ENCODE measurements at places on chromosomes 3 and 15. TPM values are rescaled to one million over a fixed set of nuclear protein-coding genes. Genes with fewer than 3 reads are reported as not detected.

MUSTN1 gene
- not detected for total RNA-seq

DNA sequence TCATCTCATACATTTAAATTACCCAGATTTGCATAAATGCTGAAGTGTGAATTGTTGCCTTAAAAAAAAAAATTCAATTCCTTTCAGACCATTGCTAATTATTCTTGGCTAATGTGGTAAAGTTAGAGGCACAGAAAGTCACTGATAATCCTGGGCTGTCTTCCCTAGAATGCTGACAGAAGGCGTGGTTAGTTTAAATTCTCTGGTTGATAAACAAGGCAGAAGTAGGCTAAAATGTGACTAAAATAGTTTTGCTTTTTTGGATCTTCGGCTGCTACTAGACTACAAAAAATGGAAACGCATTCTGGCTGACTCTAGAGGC, 193.7 kb downstream of the OTOL1 start:
- no peak for DNase-seq

NDN gene
- 76.4 TPM for total RNA-seq

CACNA2D2 gene
- 2.2 TPM for total RNA-seq

DNA sequence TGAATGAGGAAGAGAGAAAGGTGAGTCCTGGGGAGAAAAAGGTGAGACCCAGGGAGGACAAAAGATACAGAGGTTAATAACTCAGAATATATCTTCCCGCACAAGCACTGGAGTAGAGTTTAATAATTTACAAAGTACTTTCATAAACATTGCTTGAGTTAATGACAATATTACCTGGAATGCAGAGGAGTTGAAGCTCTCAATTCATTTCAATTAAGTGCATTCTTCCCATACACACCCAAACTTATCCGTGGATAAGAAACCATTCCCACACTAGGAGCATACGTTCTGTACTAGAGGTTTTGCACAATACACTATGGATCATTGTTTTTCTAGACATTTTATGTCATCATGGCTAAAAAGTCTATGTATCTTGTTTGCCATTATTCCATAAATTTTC, 23.3 kb upstream of the KNG1 start:
- DNase-seq, result no peak

DNA sequence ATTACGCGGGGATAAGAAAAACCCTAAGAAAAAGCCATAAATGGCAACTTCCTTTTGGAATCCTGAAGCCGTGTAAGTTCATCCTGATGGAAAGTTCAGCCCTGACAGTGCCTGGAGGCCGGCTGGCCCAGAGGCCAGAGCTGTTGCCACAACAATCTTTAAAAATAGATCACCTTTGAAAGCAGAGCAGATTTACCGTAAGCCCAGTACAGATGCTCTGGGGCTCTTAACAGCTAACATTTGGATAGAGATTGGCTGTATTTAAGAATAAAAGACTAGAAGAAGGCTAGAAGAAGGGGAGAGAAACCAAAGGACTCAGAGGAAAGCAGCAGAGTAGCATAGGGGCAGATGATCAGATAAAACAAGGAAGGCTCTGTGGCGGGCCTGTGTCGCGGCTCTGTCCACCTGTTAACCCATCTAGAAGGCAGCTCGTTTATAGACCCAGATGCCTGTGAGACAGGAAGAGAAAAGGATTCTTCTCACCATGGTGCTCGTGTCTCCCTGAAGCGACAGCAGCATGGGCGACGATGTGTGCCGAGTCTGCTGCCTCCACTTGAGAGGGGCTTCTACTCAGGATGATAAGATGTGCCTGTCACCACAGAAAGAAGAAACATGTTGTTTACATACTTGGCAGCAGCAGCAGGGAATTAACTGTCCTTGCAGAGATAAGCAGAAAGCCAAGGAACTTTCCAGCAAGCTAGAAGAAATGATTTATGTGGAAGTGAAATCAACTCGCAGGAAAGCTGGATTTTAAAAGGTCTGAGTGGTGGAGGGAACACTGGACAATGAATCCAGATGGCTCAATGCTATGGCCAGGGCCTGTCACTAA, 69.9 kb downstream of the SYNM start:
- no peak for DNase-seq

- DNase-seq, result peak; percentile 58
Observed at GRCh38 chr15:94119923-94120775, 111.2 kb upstream of the MCTP2 start.

- no peak for DNase-seq
Observed at GRCh38 chr3:66638717-66639116, 137.9 kb upstream of the LRIG1 start.

DNA sequence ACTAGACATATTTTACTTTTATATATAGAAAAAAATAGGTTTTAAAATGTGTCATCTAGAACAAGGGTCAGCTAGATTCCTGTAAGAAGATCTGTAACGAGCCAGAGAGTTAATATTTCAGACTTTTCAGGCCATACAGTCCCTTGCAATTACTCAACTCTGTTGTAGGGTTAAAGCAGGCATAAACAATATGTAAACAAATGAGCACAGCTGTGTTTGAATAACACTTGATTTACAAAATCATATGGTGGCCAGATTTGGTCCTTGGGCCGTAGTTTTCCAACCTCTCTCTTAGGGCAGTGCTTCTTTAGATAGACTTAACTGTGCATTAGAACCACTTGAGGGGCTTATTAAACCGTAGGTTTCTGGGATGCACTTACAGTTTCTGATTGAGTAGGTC, 19.6 kb downstream of the LRRC57 start:
- no peak for DNase-seq

EPHB1 gene
- total RNA-seq, result 20.1 TPM

GRCh38 chr3:63936925-63937324, 24.7 kb upstream of the SCAANT1 start:
- DNase-seq, result no peak

DNA sequence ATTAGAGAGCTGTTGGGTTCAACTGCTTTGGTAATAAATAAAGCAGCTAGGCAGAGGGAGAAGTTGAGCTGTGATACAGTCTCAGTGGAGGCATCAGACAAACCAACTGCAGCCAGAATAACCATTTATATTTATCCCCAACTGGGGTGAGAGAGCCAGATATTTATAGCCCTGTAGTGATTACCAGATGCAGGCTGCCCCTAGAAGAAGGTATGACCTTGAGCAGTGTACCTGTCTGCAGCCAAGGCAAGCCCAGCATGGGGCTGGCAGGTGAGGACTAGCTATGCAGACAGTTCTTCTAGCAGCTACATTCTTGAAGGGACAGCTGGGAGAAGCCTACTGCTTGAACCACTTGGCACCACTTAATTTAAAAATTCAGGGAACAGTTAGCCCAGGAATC, 144.4 kb upstream of the EPHA3 start:
- no peak for DNase-seq

ACSBG1 gene
- 5.0 TPM for total RNA-seq

LYZL4 gene
- not detected for total RNA-seq

SLC51A gene
- not detected for total RNA-seq

GRCh38 chr15:85558848-85559247, 178.4 kb downstream of the AKAP13 start:
- no peak for DNase-seq

ZNF860 gene
- total RNA-seq, result 2.8 TPM

ZNF501 gene
- 26.8 TPM for total RNA-seq

DNA sequence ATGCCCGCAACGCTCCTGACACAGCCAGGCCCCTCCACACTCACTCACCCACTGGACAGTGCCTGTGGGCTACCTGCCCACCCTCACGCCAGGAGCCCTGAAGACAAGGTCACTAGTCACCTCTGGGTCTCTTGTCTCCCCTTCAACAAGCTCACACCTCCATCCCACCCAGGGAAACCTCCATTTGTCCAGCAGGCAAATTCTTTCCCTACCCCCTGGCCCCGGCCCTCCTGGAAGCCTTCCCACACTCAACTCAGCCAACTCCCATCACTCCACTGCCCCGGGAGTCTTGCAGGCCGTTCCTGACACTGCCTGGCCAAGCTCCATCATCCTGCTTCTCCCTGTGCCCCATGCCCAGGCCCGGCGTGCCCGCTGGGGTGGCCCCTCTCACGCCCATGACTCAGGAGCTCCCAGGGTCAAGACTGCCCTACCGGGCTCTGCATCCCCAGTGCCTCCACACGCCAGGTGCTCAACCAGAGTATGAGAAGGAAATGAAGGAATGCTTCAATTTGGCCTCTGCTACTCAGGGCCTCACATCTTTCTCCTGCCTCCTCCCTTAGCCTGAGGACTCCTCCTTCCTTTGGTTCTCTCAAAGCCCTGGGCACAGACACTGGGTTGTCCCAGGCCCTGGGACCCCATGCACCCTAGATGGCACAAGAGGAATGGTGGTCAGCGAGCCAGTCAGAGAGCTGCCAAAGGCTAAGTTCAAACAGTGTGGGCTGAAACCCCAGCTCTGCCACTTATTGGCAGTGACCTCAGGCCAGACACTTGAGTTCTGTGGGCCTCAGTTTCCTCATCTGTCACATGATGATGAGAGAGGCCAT, 88.6 kb downstream of the SEC22A start:
- no peak for DNase-seq

HDDC3 gene
- 11.7 TPM for total RNA-seq

FGD5 gene
- 2.7 TPM for total RNA-seq

MESP2 gene
- total RNA-seq, result not detected

DNA sequence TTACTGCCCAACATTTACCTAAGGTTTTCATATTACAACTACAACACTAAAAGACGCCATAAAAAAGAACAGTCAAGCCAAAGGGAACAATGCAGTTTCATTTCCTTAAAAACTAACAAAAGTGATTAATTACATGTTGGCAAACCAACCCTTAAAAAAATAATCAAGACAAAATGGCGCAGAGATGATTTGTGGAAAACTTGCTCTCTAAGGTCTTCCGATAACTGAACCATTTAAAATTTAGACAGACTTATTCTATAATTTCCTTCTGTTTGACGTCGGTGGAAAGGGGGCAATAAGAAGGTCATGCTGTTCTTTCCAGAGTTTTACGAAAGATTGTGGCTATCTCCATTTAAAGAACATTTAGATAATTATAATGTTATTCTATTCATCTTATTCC, 87.6 kb downstream of the RYK start:
- DNase-seq, result no peak

- no peak for DNase-seq
Observed at GRCh38 chr3:42876940-42877720, 1.5 kb upstream of the CYP8B1 start.

BRPF1 gene
- total RNA-seq, result 16.8 TPM

GRCh38 chr15:98917417-98917816, 90.2 kb downstream of the PGPEP1L start:
- no peak for DNase-seq

GRCh38 chr15:95832668-95833067, 497.8 kb upstream of the NR2F2 start:
- no peak for DNase-seq

- DNase-seq, result no peak
Observed at GRCh38 chr3:133181392-133182150, 143.4 kb downstream of the TMEM108 start.

DNA sequence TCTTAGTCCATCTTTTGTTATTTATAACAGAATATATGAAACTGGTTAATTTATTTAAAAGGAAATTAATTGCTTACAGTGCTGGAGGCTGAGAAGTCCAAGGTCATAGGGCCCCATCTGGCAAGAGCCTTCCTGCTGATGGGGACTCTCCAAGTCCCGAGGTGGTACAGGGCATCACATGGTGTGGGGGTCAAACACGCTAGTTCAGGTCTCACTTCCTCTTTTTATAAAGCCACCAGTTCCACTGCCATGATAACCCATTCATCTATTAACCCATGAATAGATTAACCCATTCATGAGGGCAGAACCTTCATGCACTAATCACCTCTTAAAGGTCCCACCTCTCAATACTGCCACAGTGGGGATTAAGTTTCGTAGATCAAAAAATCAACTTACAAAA, 659.3 kb downstream of the NAALADL2 start:
- DNase-seq, result no peak

GRCh38 chr3:10223676-10224639, 24.3 kb upstream of the TATDN2 start:
- no peak for DNase-seq

GRCh38 chr3:118977118-118977517, 57.5 kb downstream of the IGSF11 start:
- DNase-seq, result no peak

GRCh38 chr15:91224755-91225380, 124.8 kb downstream of the SV2B start:
- DNase-seq, result no peak

MOBP gene
- total RNA-seq, result 0.94 TPM

CACNA1D gene
- total RNA-seq, result 14.0 TPM

DNA sequence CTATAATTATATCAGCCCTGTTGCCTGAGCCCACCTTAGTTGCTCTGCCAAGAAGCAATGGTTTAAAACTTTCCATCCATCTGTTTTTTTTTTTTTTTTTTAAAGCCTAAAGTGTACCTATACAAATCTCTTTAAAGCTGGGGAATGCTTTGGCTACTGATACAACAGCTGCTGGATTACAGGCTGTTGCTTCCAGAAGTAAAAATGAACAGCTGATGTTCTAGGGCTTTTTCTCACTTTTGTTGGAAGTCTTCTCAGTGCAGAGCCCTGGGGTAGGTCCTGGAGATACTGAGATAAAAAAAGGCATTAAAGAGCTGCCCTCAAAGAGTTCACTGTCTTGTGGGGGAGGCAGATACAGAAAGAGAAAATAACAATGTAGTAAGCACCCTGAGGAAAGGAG, 218.1 kb downstream of the NLGN1 start:
- DNase-seq, result no peak

- DNase-seq, result no peak
Observed at GRCh38 chr3:23775254-23775909, 30.4 kb upstream of the UBE2E1 start.

- no peak for DNase-seq
Observed at GRCh38 chr15:74951006-74951405, 5.6 kb downstream of the RPP25 start.

DNA sequence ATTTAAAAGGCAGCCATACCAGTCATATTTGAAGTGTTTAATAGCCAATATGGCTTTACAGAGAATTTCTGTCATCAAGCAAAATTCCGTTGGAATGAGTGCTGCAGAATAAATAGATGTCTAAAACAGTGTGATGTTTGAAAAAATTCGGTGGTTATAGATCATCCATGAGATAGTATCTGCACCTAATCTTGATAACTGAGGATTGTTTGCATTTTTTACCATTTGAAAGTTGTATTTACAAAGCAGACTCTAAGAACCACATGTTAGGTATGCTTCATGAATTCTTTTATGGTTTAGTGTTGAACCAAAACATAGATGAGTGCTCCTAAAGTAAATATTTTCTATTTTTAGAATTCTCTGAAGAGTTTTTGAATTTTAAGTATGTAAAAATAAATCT, 476.1 kb downstream of the NAALADL2 start:
- no peak for DNase-seq

GORASP1 gene
- total RNA-seq, result 28.7 TPM

GOLGA8N gene
- 1.4 TPM for total RNA-seq

- DNase-seq, result no peak
Observed at GRCh38 chr15:39852250-39852649, 67.8 kb downstream of the GPR176 start.

DNA sequence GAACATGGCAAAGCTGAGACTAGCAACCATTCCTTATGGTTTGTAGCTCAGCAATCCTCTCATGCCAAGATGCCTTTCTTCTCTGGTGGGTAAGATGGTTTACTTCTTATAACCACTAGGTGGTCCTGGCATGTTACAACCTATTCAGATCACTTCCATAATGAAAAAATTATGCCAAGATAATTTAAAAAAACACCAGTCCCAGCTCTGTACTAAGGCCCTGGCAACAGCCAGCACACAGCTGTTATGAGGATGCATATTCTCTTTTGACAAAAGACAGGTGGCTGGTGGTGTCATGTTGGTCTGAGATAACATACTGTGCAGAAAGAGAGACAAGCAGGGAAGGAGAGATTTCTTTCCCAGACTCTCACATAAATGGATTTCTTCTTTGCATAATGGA, 65.7 kb upstream of the FRMD4B start:
- DNase-seq, result no peak
